ENCODE measurements at places on chromosomes 5 and 9.

- no peak for DNase-seq
Measured at GRCh38 chr9:131516930-131517329, 14.1 kb downstream of the UCK1 start.

GRCh38 chr5:406041-406440 lies 36.9 kb upstream of the EXOC3 start:
- no peak for DNase-seq

GRCh38 chr9:4159696-4160095 lies 140.2 kb downstream of the GLIS3 start:
- no peak for DNase-seq

GRCh38 chr5:10801931-10802666 lies 41.1 kb upstream of the DAP start:
- DNase-seq, result no peak

GRCh38 chr5:14695152-14695551 lies 30.6 kb downstream of the OTULIN start:
- no peak for DNase-seq

DNA sequence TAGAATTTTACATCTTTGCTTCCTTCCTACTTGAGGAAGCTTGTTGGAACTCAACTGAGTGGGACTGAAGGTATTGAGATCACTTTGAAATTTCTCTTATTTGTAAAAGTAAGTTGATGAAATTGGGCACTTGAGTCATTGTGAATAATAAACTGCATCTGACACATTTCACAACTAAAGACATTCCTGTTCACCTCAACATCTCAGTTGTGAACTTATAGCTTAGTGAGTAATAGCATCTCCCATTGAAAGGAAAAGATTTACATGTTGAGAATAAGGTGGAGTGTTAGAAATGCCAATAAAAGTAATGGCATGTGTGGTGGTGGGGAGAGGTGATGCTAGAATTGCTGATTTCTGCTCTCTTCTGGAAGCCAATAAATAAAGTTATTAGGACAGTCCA lies 145.0 kb downstream of the SLC24A2 start:
- DNase-seq, result no peak

DNA sequence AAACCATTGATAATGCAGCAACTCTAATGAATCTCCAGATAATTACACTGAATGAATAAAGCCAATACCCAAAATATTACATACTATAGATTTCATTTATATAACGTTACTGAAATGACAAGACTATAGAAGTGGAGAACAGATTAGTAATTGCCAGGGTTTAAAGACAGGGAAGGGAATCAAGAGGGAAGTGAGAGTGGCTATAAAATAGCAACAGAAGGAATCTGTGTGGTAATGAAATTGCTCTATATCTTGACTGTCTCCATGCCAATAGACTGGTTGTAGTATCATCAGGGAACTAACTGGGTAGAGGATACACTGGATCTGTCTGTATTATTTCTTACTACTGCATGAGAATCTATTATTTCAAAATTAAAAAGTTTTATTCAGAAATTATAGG lies 396.5 kb upstream of the RPS23 start:
- DNase-seq, result no peak

DNA sequence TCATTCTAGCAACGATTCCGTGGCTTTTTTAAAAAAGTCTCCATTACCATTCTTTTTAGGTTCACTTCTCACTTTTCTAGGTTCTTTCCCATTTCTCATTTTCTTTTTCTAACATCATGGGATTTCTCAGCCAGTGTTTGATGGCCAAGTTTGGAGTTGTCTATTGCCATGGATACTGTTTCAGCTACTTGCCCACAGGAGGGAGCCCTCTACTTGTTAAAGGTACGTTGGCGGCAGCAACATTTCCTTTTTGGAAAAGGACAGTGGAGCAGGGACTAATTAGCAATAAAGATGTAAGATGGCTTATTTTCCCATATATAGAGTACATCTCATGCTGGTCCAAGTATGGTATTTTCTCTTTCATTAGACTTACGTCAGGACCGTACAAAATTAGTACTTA lies 2257.5 kb upstream of the C9orf72 start:
- DNase-seq, result no peak

- DNase-seq, result no peak
Measured at GRCh38 chr5:105872569-105873270, 1798.0 kb downstream of the EFNA5 start.

DNA sequence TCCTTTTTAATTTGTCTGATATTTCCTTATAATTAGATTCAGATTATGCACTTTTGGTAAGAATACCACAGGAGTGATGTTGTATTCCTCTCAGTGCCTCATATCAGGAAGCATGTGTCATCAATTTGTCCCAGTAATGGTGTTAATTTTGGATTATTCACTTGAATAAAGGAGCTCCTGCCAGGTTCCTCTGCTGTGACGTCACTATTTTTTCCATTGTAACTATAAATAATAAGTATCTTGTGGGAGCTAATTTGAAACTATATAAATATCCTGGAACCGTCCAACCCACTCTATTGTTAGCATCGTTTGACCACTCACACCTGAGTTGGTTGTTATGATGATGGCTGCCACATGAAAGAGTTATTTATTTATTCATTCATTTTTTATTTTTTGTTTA lies 107.9 kb downstream of the INVS start:
- DNase-seq, result no peak

DNA sequence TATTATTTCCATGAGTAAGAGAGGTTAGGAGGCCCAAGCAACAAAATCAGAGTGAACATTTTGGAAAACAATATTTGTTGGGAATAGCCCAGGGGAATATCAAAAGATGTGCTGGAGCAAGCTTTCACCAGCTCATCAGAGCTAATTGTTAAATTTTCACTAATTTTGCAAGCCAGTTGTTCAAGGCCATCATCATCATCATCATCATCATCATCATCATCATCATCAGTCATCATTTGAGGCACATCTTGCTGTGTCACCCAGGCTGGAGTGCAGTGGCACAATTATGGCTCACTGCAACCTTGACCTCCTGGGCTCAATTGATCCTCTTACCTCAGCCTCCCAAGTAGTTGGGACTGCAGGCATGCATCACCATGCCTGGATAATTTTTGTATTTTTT lies 350.5 kb upstream of the MEF2C start:
- no peak for DNase-seq

- no peak for DNase-seq
Measured at GRCh38 chr9:134680393-134681060, 38.9 kb downstream of the COL5A1 start.

- DNase-seq, result no peak
Measured at GRCh38 chr9:117437283-117437682, 22.4 kb upstream of the ASTN2 start.

DNA sequence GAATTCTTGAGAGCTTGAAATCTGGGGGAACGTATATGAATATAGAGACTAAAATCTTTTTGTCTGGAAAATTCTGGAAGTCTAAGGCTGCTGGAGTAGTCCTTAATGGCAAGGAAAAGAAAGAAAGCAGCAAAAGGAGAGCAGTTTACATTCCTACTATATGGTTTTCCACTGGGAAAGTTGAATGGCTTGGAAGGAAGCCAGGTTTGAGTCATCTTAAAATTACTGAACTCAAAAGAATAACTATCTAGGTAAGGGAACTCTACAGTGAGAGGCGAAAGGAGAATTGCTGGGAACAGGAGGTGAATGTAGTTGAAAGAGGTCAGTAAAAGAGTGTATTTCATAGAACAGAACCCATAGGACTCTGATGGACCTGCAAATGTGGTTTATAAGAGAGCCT lies 258.1 kb upstream of the EDIL3 start:
- DNase-seq, result peak; percentile 22

GRCh38 chr5:177446200-177447065 lies at the start of gene PRR7:
PRR7 (plus strand) TSS chr5:177446814; CDS start chr5:177455068, 8,254 bp downstream.
- peak; percentile 83 for DNase-seq

- no peak for DNase-seq
Measured at GRCh38 chr9:89721176-89721700, 116.4 kb downstream of the GADD45G start.

- no peak for DNase-seq
Measured at GRCh38 chr9:27347889-27348288, 50.9 kb upstream of the EQTN start.
